ENCODE measurements at places on chromosomes 5 and 9. TPM values are rescaled to one million over a fixed set of nuclear protein-coding genes. Genes with fewer than 3 reads are reported as not detected.

CDC25C gene
- total RNA-seq, result 9.2 TPM

DOCK8 gene
- 100 TPM for total RNA-seq

SLC6A3 gene
- total RNA-seq, result not detected

CYLC2 gene
- not detected for total RNA-seq

GPR150 gene
- total RNA-seq, result 1.3 TPM

- peak; percentile 13 for DNase-seq
These were observed 80.3 kb downstream of the ENC1 start for GRCh38 chr5:74560245-74560644.

DNA sequence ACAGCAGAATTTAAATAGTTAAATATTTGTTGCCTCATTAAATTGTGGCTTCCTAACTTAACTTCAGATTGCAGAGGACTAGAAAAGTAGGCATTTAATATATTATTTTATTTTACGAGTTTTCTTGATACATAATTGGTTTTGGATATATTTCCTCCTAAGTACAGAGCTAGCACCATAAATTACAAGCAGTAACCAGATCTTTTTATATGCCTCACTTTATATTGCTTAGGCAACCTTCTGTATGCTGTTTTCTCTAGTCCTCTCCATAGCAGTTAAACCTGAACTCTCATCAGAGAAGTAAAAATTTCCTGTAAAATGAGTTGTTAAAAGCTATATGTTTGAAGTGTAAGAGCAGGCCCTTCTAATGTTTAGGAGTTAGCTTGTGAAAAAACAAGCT lies 144.2 kb downstream of the ZCCHC7 start:
- DNase-seq, result no peak

GRCh38 chr5:36199620-36200019 lies 42.1 kb downstream of the NADK2 start:
- no peak for DNase-seq

GRCh38 chr5:53997736-53998627 lies 312.4 kb downstream of the ARL15 start:
- no peak for DNase-seq

DNA sequence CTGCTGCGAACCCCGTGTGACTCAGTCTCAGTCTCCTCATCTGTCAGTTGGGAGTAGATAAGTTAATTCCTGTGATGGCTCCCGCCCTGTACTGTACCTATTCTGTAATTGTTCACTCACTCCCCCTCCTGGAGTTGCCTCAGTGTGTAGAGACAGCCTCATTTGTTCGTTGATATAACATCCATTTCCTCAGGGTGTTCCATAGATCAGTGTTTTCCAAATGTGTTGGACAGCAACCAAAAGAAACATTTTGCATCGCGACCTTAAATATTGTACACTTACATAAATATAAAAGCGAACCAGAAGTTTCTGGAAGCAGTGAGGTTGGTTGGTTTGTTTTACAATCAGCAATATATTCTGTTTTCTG lies 698 bp downstream of the NFX1 start:
- no peak for DNase-seq

GRCh38 chr5:72467461-72467860 lies 39.7 kb downstream of the ZNF366 start:
- no peak for DNase-seq
